Bladder microvascular endothelial cell (primary cell): ENCODE measurements at places on chromosomes 2 and 18. TPM values are rescaled to one million over a fixed set of nuclear protein-coding genes. Genes with fewer than 3 reads are reported as not detected.

FAM124B gene
- total RNA-seq, result 64.1 and 147 TPM in 2 replicates

TCF23 gene
- not detected in 2 replicates for total RNA-seq

SNORC gene
- under 0.01 and 0.63 TPM in 2 replicates for total RNA-seq

GBX2 gene
- 1.6 and 2.6 TPM in 2 replicates for total RNA-seq

RBKS gene
- 1.2 and 1.3 TPM in 2 replicates for total RNA-seq

STAMBP gene
- 10.8 and 18.9 TPM in 2 replicates for total RNA-seq

DDX18 gene
- 27.8 and 52.9 TPM in 2 replicates for total RNA-seq

ABCG8 gene
- not detected in 2 replicates for total RNA-seq

OSR1 gene
- under 0.01 and 0.69 TPM in 2 replicates for total RNA-seq

TRABD2A gene
- total RNA-seq, result 0.32 and 0.38 TPM in 2 replicates

OTOS gene
- total RNA-seq, result not detected in 2 replicates

COBLL1 gene
- 3.6 and 7.9 TPM in 2 replicates for total RNA-seq

CMPK2 gene
- 1.4 and 3.6 TPM in 2 replicates for total RNA-seq

CLEC4F gene
- 0.13 and 0.16 TPM in 2 replicates for total RNA-seq
